Motor neuron (in vitro differentiated cells): ENCODE measurements at places on chromosomes 13 and 19.

DNA sequence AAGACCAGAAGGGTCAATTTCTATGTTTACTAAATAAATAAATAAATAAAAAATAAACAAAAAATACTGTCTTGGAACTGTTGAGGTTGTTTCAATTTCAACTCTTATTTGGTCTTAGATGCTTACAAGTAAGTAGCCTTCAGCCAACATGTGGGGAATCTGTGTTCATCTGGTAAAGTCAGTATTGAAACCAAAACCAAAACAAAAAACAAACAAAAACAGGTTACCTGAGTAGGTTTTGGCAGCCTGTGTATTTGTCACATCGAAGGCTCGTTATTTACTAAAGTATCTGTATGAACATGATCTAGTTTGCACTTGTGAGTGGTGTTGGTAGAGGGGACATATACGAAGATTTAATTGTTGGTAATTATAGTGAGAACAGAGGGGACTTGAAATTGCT is 471.5 kb downstream of the SLITRK5 start:
- ATAC-seq: no peak

GRCh38 chr19:5823579-5824281 is 15.8 kb downstream of the FUT6 start:
- ATAC-seq: no peak

- ATAC-seq: no peak
These were observed 21.5 kb upstream of the OXGR1 start for GRCh38 chr13:97015661-97016350.

- no peak for ATAC-seq
These were observed 25.9 kb downstream of the ELAVL1 start for GRCh38 chr19:7979559-7979958.

GRCh38 chr19:34345947-34346351 is 19.0 kb upstream of the GPI start:
- peak; percentile 99 for ATAC-seq

DNA sequence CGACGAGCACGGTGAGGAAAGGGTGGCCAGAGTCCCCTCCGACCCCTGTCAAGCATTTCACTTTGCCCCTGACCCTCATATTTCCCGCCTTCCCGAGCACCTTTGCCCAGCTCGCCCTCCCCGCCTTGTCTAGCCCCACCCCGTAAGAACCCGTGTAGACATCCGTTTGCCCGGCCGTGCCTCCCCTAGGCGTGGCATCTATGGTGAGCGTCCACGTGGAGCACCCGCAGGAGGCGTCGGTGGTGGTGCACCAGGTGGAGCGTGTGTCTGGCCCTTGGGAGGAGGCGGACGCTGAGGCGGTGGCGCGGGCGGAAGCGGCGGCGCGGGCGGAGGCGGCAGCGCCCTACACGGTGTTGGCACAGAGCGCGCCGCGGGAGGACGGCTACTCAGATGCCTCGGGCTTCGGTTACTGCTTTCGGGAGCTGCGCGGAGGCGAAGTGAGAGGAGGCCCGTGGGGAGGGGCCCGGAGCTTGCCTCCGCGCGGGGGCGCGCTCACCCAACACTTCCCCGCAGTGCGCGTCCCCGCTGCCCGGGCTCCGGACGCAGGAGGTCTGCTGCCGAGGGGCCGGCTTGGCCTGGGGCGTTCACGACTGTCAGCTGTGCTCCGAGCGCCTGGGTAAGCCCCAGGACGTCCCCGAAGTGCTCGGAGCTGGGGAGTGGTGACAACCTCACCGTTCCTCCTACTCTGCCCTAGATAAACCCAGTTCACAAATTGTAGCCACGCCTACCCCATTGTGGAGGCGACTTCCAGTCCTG is 4.2 kb downstream of the LTBP4 start:
- peak; percentile 39 for ATAC-seq

DNA sequence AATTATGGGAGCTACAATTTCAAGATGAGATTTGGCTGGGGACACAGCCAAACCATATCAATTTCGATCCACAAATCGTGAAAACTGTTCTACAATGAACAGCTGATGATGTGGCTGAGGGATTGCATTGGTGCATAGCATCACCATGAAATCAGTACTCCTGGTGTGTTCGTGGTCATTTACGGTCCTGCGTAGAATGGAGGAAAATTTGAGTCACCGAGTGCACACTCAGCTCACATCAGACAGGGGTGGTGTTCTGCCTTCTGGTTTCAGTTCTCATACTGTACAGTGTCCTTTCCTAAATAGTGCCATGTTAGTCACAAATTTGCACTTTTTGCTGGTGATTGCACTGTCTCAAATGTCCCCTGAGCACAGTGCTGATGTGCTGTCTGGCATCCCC is 39.2 kb downstream of the MYH14 start:
- no peak for ATAC-seq

GRCh38 chr19:17739121-17739875 is 12.0 kb upstream of the FCHO1 start:
- ATAC-seq: no peak

GRCh38 chr13:80116107-80116506 is 224.8 kb downstream of the SPRY2 start:
- ATAC-seq: no peak

DNA sequence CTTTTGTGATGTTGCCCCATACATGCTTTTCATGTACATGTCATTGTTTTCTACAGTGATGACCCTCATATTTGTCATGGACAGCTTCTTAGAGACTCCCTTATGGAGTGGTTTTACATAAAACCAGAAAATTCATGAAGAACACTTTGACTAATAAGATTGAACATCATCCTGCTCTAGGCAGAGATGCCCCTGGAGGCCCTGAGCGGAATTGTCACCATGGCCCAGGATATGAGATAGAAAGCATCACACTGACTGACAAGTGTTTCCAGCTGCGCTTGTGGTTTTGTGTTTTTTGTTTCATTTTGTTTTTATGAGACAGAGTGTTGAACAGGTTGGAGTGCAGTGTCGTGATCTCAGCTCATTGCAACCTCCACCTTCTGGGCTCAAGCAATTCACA is 22.2 kb downstream of the ZNF701 start:
- ATAC-seq: no peak

DNA sequence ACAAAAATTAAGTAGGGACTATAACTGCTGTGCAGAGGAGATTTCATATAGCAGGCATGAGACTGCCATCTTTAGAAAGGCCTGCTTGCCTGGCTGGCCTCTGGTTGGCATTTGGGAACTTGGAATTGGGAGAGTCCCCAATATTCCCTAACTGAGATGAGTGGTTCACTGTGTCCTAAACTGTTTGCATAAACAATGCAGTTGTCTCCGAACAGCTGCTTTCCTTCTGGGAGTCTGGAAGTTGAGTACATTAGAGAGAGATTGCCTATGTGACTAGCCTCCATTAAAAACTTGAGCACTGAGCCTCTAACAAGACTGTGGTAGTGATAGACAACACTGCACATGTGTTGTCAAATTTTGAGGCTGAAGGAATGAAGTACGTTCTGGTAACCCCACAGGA is 47.4 kb downstream of the STOML3 start:
- no peak for ATAC-seq

GRCh38 chr13:79602936-79603335 is 122.0 kb downstream of the NDFIP2 start:
- no peak for ATAC-seq

DNA sequence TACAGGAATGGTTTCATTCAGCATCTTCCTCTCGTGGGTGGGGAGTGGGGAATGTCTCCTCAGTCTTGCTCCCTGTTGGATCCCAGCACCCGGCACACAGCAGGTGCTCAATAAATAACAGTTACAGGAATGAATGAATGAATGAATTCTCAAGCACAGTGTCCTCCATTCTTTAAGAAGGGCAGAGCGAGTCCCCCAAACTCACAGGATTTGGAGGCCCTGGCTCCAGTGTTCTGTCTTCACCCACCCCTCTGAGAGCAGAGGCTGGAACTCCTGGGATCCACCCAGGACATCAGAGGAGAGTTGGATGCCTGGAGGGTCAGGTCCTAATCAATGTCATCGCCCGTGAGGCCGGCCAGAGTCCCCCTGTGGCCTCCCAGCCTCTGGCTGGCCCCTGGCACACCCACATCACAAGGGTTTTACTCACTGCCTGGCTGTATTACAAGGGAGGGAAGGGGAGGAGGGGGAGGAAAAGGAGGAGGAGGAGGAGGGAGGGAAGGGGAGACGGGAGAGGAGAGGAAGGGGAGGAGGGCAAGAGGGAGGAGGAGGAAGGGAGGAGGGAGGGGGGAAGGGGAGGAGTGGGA is 8.7 kb upstream of the CREB3L3 start:
- peak; percentile 18 for ATAC-seq

DNA sequence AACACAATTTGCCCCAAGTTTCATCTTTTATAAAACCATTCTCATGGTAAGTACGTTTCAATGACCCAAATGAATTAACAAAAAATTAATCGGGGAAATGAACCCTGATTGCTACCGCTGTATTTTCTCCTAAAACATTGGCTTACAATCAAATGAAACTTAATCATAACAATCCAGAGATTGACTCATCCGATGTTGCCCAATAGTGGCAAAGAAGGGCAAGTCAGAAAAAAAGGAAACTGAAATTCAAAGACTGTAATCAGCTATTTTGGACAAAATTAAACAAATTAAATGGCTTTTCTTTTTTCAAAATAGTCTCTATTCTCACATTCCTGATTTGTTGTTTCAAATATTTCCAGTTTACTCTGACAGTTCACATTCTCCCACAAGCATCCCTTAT is 3.9 kb upstream of the ACOD1 start:
- peak; percentile 50 for ATAC-seq

DNA sequence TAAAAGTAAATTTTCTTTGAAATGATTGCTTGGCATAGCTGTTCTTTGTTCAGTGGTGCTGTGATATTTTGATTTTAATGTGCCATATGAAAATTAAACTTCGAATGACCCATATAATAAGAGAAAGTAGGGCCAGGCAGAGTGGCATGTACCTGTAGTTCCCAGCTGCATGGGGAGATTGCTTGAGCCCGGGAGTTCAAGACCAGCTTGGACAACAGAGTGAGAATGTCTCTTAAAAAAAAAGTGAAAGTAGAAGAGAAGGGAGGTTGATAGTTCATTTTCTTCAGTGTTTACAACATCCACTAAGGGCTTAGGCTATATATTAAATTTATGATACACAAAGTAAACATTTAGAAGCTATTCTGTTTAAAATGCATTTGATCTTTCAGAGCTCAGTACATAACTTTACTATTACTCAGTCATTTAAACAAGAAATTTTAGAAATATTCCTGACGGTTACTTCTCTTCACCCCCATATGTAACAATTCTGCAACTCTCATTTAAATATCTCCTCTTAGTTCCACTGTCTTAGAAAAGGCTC is 17.2 kb upstream of the RFC3 start:
- no peak for ATAC-seq

- ATAC-seq: no peak
These were observed 549.2 kb upstream of the KLF12 start for GRCh38 chr13:74683411-74683810.
